ENCODE measurements at places on chromosomes 11 and 22.

DNA sequence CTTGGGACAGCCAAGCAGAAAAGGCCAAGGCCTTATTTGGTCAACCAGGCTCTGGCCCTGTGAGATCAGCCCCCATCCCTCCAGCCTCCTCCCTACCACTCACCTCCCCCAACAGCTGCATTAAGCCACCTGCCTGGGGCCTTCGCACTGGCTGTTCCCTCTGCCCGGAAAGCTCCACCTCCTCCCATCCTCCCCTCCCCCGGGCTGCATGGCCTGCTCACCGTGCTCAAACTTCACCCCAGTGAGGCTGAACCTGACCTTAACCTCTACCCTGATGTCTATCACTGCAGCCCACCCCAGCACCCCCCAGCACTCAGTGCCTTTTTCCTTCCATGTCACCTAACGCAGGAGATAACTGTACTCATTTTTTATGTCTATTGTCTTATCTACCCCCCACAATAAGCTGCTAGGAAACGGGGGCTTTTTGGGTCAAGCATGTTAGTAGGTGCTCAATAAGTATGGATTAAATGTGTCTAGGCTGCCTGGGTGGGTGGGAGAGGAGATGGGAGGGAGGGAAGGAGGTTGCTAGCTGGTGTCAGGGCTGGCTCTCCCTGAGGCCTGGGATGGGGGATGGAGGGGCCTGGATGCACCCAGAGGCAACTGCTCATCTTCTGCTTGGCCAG is 912 bp downstream of the PTPRCAP start:
- DNase-seq: no peak

DNA sequence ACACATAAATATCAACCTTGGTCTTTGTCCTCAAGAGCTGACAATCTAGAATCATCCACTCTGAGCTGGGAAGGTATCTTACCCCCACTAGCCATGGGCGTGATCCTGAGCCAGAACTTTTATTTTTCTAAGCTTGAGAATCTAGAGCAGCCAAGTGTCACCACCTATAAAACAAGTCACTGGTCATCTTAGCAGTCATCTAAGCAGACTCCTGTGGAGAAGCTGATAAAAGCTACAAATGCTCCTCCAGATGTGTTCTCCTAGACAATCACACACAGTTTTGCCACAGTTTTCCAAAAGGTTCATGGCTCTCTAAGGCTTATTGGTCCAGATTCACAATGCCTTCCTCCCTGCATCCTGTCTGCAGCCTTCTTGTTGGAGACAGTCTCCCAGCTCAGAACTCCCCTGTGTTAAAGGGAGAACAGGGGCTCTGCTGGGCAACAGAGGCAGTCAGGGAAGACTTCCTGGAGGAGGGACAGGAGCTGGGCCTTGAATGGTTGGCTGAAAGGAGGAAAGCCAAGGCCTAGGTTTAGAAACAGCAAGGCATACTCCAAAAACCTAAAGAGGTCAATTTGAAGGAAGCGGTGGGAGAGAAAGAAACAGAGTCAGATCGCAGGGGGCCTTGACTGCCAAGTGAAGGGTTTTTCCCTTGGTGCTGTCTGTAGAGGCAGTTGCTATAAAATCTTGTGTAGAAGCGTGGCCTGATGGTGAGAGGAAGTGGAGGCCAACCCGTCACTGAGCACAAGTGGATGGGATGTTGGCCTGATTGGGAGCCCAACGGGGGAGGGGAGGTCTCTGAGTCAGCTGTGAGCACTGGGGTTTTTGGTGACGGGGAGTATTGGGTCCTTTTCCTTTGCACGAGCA is 42.0 kb downstream of the ALX4 start:
- no peak for DNase-seq

- no peak for DNase-seq
Measured at GRCh38 chr11:35348898-35349687, 70.3 kb downstream of the SLC1A2 start.

DNA sequence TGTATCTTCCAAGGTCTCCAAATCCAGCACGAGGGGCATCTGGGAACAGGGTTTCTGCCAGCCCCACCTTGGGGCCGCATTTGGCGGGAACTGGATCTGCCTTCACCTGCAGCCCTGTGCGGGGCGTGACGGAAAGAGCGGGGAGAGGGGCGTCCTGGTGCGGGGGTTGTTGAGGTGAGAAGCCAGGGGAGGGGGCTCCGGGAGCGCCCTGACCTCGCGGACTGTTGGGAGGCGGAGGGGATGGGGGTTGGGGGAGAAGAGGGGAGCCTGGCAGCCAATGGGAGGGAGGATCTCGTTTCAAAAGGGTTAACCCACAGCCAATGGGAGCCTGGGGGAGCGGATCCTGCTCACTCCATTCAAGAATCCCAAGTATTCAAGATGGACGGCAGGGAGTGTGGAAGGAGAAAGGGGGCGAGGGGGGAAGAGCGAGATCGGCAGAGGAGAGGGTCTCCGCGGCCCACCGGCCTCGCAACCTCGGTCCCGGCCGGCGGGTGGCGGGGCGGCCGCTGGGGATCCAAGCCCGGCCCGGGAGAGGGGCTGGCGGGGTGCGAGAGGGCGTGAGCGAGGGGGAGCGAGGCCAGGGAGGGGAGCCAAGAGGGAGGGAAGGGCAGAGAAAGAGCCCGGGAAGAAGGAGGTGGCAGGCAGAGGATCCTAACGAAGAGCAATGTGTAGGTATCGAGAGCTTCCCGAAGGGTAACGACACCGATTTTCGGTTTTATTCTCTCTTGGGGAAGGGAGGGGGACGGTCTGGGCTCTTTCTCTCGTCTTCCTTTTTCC is 11.5 kb downstream of the YPEL4 start:
- DNase-seq: peak; percentile 77

DNA sequence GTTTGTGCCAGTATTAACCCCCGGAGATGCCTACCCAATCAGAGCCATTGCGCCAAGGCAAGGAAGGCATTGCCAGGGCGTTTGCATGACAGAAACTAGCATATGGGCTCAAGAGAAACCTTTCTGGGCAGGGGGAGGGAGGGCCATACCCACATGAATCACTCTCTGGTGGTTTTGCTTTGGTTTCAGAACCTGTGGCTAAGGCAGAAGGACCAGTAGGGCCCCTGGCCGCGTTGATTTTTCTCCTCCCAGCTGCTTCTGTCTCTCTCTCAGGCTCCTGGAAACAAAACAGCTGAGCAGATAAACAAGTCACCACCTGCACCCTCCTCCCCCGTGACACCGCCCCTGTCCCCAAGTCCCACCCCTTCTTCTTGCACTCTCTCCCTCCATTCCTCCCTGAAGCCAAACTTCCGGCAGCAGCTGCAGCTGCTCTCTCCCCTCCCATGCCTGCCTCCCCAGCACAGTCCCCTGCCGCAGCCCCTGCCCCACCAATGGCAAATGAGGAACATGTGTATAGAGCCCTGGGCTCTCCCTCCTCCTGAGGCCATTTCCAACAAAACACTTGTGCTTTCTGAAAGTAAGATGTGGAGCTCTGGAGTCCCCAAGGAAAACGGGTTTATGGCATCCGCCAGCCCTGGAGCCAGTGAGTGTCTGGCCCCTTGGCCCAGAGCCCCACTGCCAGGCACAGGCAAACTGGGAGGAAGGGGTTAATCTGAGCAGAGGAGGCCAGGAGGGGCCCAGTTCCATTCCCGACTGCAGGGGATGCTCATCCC is 39.0 kb upstream of the ADA2 start:
- peak; percentile 7 for DNase-seq

GRCh38 chr11:34433899-34434298 is 4.8 kb upstream of the CAT start:
- DNase-seq: no peak

- DNase-seq: no peak
Measured at GRCh38 chr22:22362936-22363335, 118.3 kb downstream of the VPREB1 start.

GRCh38 chr22:47748957-47749356 is 986.5 kb downstream of the TBC1D22A start:
- no peak for DNase-seq

DNA sequence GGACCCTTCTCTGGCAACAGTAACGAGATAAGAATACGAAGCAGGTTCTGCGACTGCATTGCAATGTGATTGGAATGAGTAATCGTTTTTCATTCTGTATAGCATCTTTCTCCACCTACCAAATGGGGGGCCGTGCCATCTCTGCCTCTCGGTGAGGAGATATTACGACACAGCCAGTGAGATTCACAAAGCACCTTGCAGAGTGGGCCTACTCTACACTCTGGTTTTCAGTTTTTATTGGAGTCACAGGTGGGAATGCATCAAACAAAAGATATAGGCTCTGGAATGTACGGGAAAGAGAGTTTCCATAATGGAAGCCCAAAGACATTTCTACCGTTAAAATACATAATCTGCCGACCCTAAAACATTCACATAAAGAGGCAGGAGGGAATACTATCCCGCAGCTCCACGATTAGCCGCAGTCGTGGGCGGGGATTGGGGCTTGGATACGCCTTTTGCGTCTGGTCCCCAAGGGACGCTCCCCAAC is 423 bp upstream of the RTN3 start:
- no peak for DNase-seq

GRCh38 chr11:44955015-44955738 is 4.5 kb upstream of the TP53I11 start:
- peak; percentile 68 for DNase-seq

- no peak for DNase-seq
Measured at GRCh38 chr11:97912629-97913028, 1108.1 kb upstream of the CNTN5 start.

- no peak for DNase-seq
Measured at GRCh38 chr11:118928870-118929500, 3.3 kb upstream of the BCL9L start.

DNA sequence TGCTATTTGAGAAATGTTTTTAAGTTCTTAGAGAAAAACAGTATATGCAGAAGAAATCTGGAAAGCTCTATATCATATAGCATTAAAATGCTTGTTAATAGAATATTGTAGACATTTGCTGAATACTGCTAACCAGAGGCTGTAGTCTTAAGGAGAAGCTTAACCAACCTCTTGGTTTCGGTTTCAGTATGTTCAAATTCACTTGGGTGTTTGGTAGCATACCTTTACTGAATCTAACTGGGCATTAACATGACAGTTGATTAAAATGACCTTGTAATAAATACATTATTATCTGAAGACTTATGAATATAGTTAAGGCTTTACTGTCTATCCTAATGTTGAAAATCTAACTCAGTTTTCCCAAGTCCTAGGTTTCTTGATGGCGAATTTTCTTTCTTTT is 5.4 kb downstream of the PCF11 start:
- no peak for DNase-seq

DNA sequence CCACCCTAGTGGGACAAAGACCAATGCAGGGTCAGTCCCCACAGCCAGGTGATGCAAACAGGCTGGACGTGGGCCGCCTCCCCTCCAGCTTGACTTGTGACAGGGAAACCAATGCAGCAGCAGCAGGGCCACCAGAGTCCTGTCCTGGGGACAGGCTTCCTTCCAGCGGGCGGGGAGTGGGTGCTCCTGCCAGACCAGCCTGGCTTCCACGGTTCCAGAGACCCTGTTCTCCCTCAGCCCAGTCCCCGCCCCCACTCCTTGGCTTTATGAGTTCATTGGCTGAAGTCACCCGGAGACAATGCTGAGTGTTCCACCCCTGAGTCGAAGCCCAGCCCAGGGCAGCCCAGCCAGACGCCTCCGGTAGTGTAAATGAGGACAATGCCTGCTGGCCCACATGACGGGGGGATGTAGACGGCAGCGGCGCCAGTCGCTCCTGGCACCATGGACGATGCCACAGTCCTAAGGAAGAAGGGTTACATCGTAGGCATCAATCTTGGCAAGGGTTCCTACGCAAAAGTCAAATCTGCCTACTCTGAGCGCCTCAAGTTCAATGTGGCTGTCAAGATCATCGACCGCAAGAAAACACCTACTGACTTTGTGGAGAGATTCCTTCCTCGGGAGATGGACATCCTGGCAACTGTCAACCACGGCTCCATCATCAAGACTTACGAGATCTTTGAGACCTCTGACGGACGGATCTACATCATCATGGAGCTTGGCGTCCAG is at the start of gene TSSK2:
Gene TSSK2 (plus strand): TSS at position 350 of the 726 bp plus-strand sequence. CDS start 92 bp downstream, at position 442.
- no peak for DNase-seq

DNA sequence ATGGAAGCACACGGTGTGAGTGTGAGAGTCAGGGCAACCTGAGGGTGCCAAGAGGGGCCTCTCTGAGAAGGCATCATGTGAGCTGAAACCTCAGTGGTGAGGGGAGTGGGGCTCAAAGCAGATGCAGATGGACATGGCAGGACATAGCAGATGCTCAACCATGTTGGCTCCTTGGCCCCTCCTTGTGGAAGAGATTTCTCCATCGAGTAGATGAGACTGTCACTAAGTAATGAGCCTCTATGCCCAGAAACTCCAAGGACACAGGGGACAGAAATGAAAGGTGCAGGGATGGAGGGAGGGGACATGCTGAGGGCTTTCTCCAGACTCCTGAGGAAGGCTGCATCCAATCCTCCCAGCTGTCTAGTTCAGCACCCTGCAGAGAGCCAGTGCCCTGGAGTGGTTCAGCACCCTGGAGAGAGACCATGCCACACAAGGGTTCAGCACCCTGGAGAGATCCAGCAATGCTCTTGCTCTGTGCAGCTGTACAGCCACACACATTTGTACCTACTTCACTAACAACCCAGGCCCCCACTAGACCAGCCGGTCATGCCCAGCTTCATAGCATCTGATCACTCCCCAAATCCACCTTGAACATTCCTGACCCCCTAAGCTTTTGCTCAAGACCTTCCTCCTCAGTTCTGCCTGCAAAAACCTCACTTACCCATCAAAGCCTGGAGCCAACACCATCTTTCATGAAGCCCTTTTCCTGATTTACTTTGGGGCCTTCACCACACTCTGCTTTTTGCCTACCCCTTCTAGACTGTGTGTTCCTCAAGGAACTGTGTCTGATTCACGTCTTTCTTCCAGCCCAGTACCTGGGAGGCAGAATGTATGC is 252.0 kb downstream of the CTTN start:
- peak; percentile 66 for DNase-seq

GRCh38 chr11:131822506-131822905 is 452.1 kb downstream of the NTM start:
- DNase-seq: no peak

DNA sequence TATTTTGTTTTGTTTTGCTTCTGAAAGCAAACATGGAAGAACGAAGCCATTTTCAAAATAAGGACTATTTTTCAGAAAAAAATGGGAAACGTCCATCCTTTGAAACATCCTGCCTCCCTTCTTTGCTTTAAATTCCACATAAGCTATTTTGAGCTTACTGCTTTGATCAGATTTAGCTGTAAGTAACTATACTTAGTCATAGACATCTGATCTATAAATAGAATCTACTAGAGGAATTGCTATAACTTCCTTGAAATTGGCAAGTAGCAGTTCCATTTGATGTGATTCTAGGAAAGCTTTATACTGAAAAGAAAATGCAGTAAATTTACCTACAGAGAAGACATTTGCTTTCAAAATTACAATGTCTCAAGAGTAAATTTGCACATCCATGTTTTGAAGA is 305.8 kb downstream of the TTC28 start:
- no peak for DNase-seq

DNA sequence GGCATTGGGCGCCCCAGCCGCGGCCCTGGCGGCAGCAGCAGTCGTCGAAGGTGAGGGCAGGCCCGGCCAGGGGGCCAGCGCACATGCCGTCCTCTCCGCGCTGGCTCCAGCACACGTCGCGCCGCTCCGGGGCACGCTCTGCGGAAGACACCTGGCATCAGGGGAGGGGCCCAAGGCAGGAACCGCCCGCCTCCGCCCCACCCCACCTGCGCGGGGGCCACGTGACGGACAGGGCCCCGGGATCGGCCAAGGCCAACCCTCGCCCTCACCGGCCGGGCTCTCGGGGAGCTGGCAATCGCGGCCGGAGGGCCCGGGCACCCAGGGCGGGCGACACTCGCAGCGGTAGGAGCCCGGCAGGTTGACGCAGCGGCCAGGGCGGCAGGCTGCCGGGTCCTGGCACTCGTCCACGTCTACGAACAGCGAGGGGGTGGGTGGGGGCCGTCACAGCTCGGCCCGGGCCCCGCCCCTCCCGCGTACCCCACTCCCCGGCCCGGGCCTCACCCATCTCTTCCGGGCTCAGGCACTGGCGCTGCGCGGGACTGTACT is 14.9 kb downstream of the SCYL1 start:
- no peak for DNase-seq

Measured in kidney glomerular epithelial cell (primary cell).